AG04450 (cell line): ENCODE measurements at places on chromosomes 7 and 10. TPM values are rescaled to one million over a fixed set of nuclear protein-coding genes. Genes with fewer than 3 reads are reported as not detected.

Gene NUTM2E
- 0.07 and 0.09 TPM in 2 replicates for polyA plus RNA-seq

Gene C10orf67
- 0.10 and 0.14 TPM in 2 replicates for polyA plus RNA-seq

Gene CPXM2
- polyA plus RNA-seq: not detected in 2 replicates

DNA sequence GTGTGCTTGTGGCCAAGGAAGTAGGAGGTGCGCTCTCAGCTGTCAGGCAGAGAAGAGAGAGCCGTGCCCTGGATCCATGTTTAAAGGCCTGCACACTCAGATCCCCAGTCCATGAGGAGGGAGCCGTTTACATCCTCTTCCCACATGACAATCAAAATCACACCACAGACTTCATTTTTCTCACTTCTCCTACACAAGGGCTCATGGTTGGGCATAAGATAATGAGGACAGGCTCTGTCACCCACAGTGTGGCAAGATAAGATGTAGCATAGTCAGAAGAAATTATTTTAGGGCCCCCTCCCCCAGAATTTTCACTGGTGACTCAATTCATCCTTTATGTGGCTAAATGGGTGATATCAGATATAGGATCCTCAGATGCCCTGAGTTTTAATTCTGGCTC, 35.9 kb upstream of the INHBA start:
- DNase-seq: no peak

- no peak for DNase-seq
Observed at GRCh38 chr7:55296070-55296469, 69.1 kb upstream of the LANCL2 start.

Gene TAS2R39
- not detected in 2 replicates for polyA plus RNA-seq

Gene OPN1SW
- polyA plus RNA-seq: not detected in 2 replicates

DNA sequence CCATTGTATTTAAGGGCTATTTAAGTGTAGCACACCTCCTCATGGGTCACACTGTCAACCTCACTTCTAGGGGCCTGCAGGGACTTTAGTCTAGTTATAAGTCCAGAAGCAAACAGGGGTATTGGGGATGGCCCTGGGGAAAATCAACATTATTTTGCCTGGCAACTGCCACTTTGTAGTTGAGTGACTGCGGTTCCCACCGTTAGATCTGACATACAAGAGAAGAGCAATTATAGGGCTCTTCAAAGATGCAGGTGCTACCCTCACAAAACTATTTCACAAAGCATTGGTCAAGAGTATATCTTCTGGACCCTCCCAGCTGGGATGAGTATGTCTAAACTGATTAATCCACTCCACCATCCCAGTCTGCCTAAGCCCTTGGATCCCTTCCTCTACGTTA, 133.0 kb upstream of the PCBD1 start:
- DNase-seq: no peak

- no peak for DNase-seq
Observed at GRCh38 chr10:3773460-3774017, 11.5 kb downstream of the KLF6 start.

DNA sequence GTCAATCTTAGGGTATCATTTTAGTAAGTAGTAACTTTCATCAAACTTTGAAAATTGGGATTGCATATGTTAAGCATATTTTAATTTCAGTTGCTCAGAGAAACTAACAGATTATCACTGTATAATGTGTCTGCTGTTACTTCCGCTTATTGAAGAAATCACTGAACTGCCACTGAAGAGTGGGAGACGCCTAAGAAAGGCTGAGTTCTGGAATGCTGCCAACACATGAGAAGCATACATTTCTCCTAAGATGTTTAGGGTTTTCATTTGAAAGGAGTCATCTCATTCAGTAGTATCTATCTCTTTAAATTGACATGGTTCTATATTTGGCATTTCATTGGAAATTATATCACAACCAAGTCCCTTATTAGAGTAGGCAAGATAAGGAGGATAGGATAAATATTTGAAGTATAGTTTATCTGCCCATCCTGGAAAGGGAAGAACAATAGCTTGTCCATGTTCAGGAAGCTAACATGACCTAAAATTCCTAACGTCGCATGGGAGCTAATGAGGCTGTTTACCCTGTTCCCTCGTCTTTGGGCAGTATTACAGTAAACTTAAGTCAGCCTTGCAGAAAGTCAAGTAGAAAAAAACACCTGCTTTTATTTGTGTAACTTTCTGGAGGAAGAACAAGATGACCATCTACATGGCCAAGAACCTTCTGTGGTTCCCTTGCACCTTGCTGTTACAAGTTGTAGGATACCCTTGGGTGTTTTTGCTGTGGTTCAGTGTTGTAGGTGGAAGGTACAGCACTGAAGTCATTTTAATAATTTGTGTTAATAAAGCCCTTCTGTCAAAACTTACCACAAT, 67.3 kb downstream of the NHLRC2 start:
- no peak for DNase-seq

DNA sequence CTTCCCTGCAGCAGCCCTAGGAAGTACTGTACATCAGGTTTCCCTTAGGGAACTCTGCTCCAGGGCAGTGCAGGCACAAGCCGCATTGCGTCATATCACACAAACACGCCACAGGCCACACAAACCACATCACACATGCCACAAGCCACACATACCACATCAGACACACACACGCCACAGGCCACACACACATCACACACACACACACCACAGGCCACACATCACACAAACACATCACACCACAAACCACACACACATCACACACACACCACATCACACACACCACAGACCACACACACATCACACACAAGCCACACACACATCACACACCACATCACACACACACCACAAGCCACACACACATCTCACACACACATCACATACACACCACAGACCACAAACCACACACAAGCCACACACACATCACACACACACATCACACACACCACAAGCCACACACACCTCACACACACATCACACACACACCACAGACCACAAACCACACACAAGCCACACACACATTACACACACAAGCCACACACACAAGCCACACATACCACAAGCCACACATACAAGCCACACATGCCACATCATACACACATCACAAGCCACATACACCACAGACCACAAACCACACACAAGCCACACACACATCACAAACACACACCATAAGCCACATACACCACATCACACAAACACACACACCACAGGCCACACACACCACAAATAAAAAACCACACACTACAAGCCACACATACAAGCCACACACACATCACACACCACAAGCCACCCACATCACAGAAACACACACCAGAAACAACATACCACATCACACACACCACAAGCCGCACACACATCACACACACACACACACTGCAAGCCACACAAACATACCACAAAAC, 53.4 kb downstream of the TMEM209 start:
- no peak for DNase-seq

Gene AKR1C4
- polyA plus RNA-seq: not detected in 2 replicates

GRCh38 chr10:29473087-29473356, 161.7 kb downstream of the SVIL start:
- DNase-seq: no peak

GRCh38 chr10:71494980-71495381, 98.3 kb downstream of the CDH23 start:
- DNase-seq: no peak

Gene C7orf33
- polyA plus RNA-seq: not detected in 2 replicates

Gene ASB10
- not detected in 2 replicates for polyA plus RNA-seq

DNA sequence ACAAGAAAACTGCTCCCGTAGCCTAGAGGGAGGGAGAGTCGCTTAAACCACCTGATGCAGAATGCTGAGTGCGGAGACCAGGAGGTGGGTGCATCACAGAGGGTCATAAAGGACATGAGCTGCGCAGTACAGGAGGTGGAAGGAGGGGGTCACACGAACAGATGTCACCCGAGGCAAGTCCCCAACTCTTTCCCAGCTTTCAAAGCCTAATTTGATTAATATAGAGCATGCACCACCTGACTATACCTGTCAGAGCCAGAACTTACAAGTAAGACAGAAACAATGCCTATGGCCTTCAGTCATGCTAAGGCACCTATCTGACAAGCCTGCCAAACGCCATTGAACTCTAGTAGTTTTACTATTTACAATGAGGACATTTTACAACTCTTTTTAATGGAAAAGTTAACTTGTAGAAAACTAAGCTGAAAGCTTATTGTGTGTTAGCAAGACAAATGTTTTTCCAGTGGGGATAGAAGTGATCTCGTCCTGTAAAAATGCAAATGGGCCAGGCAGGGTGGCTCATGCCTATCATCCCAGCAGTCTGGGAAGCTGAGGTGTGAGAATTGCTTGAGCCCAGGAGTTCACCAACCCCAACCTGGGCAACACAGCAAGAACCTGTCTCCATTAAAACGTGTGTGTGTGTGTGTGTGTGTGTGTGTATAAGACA, 1.1 kb upstream of the VOPP1 start:
- DNase-seq: no peak

- DNase-seq: no peak
Observed at GRCh38 chr10:118635674-118636402, 40.4 kb upstream of the PRLHR start.

GRCh38 chr10:33387720-33388119, 53.3 kb upstream of the NRP1 start:
- DNase-seq: no peak

Gene RET
- 0.06 and 0.17 TPM in 2 replicates for polyA plus RNA-seq

- no peak for DNase-seq
Observed at GRCh38 chr7:17552373-17552772, 253.9 kb downstream of the AHR start.

- DNase-seq: no peak
Observed at GRCh38 chr10:43339136-43339535, 32.3 kb upstream of the FXYD4 start.

DNA sequence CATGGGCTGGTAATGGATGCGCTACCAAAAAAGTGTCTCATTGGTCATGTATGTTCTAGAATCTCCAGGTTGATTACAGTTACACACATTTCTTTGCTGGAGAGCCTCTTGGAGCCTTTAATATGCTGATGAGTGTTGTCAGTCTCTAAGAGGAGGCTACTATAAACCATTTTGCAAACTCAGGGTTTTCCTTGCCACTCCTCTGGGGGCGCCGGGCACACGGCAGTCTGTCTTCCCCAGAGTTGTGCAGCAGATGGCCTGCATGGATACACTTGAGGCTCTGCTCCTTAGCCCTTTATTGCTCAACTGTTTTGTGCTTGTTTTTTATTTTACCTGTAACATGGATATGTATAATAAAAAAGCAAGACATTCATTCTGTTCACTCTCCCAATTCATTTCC, 196.5 kb downstream of the ACTR3B start:
- DNase-seq: no peak
